NCI-H1105 (cell line): ENCODE measurements at places on chromosomes 5 and 9.

DNA sequence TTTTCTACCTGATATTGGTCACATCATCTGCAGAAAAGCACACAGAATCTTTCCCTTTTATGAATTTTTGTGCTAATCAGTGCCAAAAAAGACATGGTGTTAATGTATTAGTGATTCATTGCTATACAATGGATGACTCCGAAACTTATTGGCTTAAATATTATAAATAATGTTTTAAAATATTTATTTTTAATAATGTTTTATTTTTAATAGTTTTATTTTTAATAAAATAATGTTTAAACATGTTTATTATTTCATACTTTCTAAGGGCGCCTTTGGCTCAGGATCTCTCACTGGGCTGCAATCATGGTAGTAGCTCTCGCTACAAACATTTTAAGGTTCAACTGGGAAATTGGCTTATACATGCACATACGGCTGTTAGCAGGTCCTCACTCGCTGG is 65.7 kb downstream of the CDH12 start:
- no peak for DNase-seq

GRCh38 chr5:179253730-179254129 is 91.5 kb downstream of the ADAMTS2 start:
- DNase-seq: no peak

- DNase-seq: no peak
These were observed 39.2 kb downstream of the SHC3 start for GRCh38 chr9:89139455-89139854.

DNA sequence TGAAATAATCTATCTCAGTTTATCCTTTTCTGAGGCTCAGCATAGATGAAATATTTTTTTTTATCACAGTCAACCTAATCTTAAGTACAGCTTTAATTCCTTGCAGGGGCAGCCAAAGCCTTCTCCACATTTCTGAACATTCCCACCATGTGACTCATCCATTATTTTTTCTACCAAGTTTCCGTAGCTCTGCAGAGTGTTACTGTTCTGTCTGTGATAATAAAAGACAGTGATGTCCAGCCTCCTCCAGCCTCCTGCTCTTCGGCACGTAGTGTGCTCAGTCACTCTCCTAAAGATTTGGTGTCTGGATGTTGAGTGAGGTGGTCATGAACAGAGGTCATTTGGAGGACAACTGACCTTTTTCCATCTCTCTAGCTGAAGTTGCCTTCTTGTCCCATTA is 338.1 kb upstream of the ADAMTS16 start:
- no peak for DNase-seq

- DNase-seq: no peak
These were observed 831 bp downstream of the KLHL3 start for GRCh38 chr5:137734962-137735554.

- no peak for DNase-seq
These were observed 18.7 kb upstream of the LECT2 start for GRCh38 chr5:135973323-135974020.

DNA sequence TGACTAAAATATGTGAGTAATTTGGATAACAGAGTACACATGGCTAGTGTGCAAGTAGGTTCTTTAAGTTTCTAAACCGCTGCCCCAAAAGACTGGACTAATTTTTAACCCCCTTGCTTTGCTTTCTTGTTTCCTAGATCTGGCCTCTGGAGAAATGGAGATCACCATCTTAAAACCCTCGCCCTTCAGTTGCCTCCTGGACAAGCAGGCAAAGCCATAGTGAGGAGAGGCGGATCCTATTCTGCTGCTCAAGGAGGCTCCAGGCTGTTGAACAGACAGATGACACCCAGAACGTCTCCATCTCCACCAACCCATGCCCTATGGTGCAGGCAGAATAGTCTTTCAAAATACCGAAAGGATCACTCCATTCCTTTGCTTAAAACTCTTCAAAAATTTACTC is 28.6 kb upstream of the ALDH1A1 start:
- DNase-seq: no peak

- DNase-seq: no peak
These were observed 40.9 kb downstream of the NFIB start for GRCh38 chr9:14272927-14273528.

DNA sequence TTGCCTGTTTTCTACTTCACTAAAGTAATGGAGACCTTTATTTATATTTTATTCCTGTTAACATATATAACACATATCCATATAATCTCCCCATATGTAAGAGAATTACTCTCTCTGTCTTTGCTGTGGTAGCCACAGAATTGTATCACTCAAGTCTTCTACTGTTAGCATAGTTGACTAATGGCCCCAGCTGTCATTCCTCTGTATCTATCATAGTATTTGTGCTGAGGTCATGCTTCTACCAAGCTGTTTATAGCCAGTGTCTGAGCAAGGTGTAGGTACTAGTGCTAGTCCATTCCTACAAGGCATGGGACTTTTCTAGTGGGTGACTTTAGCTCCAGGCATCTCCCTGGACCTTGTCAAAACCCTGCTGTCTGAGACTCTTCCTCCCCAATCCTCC is 244.1 kb downstream of the KIAA0825 start:
- no peak for DNase-seq

DNA sequence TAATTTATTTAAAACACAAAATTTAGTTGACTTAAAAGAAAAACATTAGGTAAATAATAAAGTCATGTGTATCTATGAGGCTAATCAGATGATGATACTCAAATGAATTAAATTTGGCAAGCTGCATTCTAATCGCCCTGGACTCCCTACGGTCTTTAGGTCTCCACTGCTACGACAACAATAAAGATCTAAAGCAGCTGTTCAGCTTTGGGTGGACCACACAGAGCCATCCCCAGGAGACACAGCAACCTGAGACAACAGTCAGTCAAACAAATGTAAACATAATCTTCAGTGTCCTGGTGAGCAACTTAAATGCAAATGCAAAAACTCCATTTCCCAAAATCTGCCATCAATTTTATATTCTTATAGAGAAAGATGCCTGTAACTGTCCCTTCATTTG is 65.5 kb downstream of the MCTP1 start:
- no peak for DNase-seq

GRCh38 chr9:129693741-129694140 is 28.3 kb downstream of the PRRX2 start:
- no peak for DNase-seq

DNA sequence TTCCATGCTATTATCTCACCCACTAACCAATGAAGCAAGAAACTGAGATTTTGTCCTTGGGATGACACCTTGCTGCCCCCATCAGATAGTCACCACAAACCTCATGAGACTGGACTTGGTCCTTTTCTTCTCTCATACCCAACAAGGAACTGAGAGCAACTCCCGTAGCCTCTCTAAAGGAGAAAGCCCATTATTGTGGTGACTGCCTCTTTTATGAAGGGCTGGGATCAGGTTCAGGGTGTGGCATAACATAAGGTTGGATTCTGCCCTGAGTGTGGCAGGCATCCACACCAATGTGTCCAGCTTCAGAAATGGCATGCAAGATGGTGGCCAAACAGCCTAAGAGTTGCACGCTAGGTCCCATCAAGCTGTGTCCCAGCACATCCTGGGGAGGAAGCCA is 1.3 kb upstream of the ACTL7A start:
- no peak for DNase-seq

- DNase-seq: peak; percentile 32
These were observed 261.4 kb upstream of the KLF4 start for GRCh38 chr9:107750741-107751566.

GRCh38 chr5:36301858-36302603 is at the start of gene RANBP3L:
Gene RANBP3L (minus strand): TSS chr5:36301902. CDS start chr5:36301416, 486 bp downstream.
- peak; percentile 1 for DNase-seq

GRCh38 chr9:83505282-83505681 is 32.9 kb downstream of the FRMD3 start:
- peak; percentile 7 for DNase-seq

DNA sequence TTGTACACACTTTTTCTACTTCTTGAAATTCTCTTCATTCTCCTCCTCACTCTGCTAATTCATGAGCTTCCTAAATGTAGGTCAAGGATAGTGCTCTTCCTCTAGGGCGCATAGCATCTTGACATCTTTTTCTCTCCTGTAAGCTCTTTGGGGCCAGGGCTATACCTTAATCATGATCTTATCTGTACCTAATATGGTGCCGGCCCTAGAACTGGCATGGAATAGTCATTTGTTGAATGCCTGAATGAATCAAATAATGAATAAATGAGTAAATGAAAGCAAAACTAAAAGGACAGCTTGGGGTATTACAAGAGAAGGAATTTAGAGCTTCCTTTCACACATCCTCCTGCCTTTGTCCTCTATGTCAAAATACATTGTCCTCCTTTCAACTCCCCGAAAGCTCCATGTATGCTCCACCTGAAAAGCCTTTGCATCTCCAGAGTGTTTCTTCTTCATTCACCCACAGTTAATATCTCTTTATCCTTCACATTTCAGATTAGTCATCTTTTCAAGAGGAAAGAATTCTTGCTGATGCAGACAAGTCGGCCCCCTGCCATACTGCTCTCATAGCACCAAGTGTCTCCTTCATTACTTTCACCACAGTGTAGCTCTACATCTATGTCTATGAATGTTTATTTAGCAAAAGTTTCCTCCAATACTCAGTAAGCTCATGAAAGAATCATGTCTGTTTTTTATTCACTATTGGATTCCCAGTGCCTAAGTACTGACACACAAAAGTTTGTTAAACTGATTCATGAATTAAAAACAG is 16.4 kb upstream of the PPP2R2B start:
- DNase-seq: no peak

- DNase-seq: no peak
These were observed 289.5 kb downstream of the DEPDC1B start for GRCh38 chr5:60410427-60410826.

DNA sequence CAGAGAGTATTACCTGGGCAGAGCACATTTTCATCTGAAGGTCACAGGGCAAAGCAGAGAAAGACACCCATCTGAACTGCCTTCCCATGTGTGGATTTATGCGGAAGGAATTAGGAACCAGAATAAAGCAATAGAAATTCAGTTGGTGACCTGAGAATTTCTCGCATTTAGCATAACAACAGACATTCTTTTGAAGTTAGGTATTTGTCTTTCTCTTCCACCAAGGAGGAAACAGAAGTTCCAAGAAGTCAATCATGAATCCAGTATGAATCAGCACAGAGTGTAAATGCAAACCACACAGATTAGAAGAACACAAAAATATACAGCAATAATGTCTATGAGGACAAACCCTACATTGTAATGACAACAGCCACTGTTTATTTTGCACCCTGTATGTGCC is 515.2 kb upstream of the BRINP1 start:
- no peak for DNase-seq

DNA sequence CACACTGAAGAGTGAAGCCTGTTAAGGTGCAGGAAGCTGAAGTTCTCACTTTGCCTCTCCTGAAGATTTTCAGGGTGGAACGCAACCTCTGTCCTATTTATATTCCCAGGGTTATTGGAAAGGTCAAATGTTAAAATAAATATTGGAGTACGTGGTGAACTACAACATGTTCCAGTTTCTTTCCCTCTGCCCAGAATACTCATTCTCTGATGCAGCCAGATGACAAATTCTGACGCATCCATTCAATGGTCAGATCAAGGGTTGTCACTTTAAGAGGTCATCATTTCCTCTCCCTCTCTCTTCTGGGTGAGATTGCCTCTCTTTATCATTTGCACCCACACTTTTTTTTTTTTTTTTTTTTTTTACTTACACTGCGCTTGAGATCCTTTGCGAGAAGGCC is 277.1 kb downstream of the BRINP1 start:
- DNase-seq: no peak

- DNase-seq: no peak
These were observed 139.0 kb upstream of the GAS1 start for GRCh38 chr9:87086221-87086818.

- no peak for DNase-seq
These were observed 975 bp upstream of the NXNL2 start for GRCh38 chr9:88533951-88534455.

DNA sequence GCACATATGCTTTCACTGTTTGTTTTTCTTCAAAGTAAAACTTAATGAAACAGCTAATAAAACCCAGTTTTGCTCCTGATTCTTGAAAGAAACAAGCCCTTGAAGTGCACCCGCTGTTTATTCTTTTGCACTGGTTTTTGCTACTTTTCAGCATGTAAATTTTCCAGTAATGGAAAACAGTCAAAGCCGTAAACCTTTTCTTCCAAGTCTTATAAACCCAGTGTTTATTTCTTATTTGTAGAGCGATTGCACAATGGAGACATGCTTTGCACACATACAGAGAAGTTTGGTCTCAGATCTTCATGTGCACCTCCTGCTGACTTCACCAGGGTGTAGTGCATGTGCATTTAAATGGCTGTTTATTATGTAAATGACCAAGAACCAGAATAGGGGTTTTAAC is 51.8 kb downstream of the ATG10 start:
- no peak for DNase-seq

GRCh38 chr5:53906736-53907135 is 346.3 kb downstream of the NDUFS4 start:
- DNase-seq: no peak

- DNase-seq: no peak
These were observed 40.7 kb upstream of the ATP6V1G1 start for GRCh38 chr9:114546851-114547250.

- no peak for DNase-seq
These were observed 275.0 kb downstream of the ARHGEF28 start for GRCh38 chr5:73901043-73901442.

DNA sequence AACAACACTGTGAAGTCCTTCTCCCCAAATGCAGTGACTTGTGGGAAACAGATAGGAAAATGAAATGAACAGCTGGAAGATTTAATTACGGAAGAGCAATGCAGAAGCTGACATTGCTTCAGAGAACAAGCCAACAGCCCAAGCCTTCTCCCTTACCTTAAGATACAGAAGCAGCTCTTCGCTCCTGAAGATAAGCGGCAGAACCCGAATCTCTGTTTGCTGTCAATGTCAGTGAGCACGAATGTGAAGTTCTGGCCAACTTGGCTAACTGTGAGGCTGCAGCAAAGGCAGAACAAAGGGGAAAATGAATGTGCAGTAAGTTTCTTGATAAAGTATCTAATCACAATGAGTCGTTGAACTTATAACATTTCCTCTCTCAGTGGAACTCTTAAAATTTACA is 172.4 kb downstream of the DENND1A start:
- DNase-seq: no peak

DNA sequence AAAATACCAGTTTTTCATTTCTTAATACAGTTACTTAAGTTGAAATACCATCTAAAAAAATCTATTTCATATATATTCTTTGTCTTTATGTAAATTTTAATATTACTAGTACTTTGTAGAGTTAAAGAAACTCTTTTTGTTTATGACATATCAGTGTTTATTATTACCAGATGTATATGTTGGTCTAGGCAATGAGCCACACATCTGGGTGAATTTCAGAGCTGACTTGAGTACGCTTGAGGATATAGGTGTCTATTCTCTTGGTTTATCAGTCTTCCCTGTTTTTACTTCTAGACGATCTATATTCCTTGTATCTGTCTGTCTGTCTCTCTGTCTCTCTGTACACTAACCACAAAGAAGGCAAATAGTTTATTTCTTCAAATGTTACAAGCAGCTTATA is 2.9 kb downstream of the SMAD5 start:
- no peak for DNase-seq

DNA sequence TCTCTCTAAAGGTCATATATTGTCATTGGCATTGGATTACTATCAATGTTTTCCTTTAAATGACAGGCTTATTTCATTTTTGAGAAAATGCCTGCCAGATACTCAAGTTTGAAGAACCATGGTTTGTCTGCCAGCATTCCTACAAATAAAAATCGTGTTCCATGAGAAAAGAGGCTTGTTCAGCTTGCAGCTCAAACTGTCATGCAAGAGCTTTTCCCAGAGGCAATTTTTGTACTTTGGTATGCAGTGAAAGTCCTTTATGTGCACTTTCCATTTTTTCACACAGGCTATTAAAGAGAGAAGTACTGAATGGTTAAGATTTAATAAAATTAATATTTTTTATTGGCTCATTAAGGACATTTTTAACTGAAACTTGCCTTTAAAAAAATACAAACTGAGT is 110.4 kb downstream of the FBXO4 start:
- DNase-seq: no peak
